Adipocyte (in vitro differentiated cells): ENCODE measurements at places on chromosomes 5 and 9.
A peak's percentile ranks its signal among the peaks of the same experiment; 100 is the strongest.

DNA sequence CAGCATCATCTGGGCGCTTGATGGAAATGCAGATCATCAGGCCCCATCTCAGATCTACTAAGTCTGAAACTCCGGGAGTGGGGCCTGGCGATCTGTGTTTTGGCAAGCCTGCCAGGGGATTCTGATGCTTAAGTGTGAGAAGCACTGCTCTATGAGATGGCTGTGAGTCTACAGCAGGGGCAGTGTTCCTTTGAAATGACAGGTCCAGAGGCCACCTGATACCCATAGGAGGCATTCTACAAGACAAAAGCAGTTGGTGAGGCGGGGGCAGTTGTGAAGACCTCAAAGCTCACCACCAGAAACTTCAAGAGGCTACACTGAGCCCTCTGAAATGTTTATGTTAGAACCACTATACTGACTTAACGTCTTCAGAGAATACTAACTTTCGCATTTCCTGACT lies 86.9 kb upstream of the SPATA31D4 start:
- DNase-seq = no peak

DNA sequence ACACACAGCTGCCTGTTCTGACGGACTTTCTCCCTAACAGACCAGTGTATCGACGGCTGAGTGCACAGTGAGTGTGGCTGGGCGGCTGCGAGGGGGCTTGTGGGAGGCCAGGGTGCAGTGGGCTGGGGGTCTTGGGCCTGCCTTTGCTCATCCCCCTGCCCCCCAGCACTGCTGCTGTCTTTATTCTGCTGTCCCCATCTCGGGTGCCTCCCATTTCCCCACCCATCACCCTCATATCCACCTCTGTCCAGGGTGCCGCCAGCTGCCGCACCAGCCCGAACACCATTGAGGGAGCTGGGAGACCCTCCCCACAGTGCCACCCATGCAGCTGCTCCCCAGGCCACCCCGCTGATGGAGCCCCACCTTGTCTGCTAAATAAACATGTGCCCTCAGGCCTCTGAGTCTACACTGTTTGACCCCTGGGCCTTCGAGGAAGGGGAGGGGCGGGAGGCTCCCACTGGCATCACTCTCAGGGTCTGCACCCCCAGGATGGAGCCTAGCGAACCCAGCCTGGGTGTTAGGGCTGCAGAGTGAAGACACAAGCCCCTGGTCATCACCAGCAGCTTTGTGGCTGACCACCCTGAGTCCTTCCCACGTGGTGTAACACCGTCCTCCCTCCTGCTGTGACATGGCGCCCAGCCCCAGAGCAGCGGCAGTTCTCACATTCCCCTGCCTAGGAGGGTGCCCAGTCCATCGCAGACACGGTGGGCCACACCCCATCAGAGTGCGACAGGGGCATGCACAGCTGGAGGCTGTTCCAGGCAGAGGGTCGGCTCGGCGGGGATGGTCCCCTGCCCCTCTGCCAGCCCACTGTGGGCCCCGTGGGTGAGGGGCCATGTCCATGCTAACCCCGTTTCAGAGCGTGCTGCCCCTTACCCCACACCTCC lies 4.0 kb downstream of the LCN2 start:
- DNase-seq = no peak

DNA sequence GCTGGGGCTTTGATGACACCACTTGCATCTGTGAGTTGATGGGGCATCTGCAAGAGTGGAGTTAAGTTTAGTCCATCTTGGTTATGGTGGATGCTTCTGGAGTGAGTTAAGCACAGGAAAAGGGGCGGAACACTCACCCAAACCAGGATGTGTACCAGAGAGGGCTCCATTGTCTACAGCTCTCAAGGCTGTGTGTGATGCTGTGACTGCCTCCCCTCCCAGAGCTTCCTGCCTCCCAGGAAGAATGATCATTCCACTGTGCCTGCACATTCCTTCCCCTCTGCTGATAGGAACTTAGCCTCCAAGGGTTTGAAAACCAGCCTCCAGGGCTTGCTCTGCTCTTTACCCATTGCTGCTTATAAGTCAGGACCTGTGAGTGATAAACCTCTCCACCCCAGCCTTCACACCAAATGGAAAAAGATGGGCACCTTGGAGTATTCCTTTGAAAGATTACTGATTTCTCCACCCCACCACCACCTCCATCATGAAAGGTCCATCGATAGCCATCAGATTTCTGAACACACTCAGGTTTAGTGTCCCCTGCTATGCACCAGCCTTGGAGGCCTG lies 160.1 kb upstream of the SPRY4 start:
- no peak for DNase-seq

DNA sequence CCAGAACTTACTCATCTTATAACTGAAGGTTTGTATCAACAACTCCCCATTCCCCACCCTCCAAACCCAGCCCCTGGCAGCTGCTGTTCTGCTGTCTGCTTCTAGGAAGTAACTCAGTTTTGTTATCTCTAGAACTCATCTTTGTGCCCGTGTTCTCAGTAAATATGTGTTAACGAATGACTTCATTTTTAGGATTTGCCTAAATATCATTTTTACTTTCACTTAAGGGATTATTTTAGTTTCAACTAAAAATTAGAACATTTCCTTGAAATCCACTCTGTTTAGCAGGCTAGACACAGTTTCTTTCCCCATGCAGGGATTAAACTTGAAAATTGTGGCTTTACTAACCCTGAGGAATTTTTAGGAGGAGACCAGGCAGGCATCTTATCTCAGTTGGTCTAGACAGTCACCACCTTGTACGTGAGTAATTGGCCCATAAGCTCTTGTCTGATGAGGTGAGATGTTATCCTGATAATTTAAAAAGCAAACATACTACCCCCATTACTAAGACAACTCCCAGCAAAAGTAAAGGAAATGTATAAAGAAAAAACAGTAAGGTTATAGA lies 68.2 kb upstream of the TNFAIP8 start:
- DNase-seq = peak; percentile 27

- no peak for DNase-seq
These were observed 76.2 kb upstream of the MYO10 start for GRCh38 chr5:17012289-17012688.

DNA sequence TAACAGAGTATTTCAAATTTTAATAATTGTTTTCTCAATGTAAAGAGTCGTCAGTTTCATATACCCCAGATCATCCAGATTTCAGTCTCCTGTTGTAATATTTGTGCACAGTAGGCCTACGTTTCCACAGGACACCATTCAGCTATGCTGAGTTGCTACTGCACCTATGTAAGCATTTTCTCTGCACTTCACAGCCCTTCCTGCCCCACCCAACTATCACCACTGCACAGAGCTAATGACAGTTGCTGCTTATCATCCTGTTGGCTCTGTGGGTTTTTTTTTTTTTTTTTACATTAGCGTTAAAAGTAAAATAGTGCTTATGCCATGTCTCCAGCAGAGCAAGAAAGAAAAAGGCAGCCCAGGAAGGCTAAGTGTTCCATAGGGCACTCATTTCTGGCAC lies 5.9 kb upstream of the PRKACG start:
- no peak for DNase-seq

GRCh38 chr5:109388407-109388806 lies 21.4 kb downstream of the PJA2 start:
- DNase-seq = peak; percentile 32

GRCh38 chr5:58245476-58245840 lies 214.4 kb downstream of the PLK2 start:
- DNase-seq = no peak

GRCh38 chr5:160083501-160083900 lies 35.7 kb downstream of the PWWP2A start:
- peak; percentile 35 for DNase-seq

DNA sequence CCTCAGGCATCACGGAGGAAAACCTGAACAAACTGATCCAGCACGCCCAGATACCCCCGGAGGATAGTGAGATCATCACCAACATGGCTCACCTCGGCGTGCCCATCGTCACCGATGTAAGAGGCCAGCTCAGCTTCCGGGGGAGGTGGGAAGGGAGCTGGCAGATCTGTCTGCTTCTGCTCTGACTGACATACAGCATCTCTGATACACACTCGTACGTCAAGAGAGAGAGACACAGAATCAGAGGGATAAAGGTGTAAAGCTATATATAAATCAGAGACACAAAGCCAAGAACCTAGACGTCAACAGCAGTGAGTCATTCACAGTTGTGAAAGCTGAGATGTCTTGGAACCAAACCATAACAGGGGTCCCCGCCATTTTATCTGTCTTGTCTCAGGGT lies 30.1 kb upstream of the CFAP157 start:
- DNase-seq = no peak

DNA sequence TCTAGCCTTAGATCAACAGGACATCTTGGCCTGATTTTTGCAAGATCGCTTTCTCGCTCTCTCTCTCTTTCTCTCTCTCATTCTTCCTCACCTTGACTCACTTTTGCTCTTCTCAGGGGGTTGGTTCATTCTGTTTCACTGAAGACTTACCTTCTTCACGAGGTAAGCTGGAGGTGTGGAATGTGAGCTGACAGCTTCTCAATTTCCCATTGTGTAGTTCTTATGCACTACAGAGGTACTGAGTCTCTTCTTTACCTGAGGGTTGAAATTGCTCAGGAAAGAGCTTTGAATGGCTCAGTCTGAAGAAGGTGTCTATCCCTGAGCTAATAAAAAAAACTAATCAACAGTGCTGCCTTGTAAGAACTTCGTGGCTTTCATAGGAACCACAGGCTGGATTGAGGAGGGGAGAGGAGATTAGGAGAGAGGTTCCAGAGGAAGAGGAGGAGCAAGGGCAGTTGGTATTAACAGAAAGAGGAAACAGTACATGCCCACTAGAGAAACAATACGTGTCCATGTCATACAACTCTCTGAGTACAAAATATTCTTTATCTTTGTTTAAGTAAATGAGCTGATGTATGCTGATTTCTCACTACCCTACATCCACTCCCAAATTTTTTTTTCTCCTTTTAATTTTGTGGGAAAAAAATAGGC lies 192.2 kb downstream of the TMEM167A start:
- no peak for DNase-seq

- no peak for DNase-seq
These were observed 462.6 kb downstream of the ENC1 start for GRCh38 chr5:74177961-74178360.

GRCh38 chr5:172413601-172414171 lies 40.6 kb downstream of the SH3PXD2B start:
- DNase-seq = no peak

GRCh38 chr9:137031904-137032640 lies at the start of gene FUT7:
FUT7 (minus strand) TSS chr9:137032088; CDS start chr9:137031991, 97 bp downstream.
- DNase-seq = no peak

DNA sequence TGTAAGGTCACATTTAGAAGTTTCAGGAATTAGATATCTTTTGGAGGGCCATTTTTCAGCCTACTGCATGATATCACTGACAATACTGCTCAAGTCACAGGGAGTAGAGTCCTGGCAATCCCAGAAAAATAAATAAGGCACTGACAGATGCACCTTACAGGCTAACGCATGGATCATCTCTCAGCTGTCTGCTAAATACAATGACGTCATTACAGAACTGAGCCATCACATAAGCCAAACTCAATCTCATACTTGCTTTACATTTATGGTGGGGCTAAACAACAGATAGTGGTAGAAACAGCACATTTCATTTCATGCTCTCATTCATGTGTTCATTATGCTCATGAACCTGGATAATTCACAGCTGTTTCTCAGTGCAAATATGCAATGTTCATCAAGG lies 243.7 kb downstream of the SEMA5A start:
- DNase-seq = no peak

- no peak for DNase-seq
These were observed 18.9 kb downstream of the CAMK2A start for GRCh38 chr5:150270541-150271295.

DNA sequence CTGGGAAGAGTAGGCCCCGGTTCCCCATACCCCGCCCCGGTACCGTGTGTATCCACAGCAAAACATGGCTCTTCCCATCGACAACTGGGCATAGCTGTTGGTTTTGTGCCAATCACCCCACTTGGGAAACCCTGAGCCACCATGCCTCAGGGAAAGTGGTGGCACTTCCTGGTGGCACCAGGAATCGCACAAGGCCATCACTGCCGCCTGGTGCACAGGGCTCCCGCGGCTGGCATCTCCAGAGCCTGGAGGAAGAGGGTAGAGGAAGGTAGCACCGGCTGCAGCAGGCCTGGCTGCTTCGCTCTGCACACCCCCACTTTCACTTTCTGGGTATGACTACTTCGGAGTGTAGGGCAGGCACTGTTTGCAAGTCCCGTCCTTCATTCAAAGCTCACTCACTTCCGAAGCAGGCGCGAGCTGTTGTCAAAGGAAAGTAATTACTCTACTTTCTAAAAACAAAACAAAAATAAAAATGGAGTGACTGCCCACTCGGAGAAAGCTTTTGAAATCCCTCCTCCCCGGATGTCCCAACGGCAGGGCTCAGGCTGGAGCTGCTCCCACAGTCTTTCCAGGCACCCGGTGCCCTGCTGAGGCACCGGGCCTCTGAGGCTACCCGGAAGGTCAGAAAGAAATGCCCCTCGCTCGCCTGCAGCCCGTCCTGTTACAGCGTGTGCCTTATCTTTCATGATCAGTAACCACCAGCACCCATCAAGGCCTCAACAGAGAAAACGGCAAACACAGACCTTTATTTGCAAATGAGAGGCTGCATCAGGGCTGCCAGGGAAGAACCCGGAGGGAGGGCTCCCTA lies 2.0 kb downstream of the BRD3 start:
- DNase-seq = peak; percentile 62

DNA sequence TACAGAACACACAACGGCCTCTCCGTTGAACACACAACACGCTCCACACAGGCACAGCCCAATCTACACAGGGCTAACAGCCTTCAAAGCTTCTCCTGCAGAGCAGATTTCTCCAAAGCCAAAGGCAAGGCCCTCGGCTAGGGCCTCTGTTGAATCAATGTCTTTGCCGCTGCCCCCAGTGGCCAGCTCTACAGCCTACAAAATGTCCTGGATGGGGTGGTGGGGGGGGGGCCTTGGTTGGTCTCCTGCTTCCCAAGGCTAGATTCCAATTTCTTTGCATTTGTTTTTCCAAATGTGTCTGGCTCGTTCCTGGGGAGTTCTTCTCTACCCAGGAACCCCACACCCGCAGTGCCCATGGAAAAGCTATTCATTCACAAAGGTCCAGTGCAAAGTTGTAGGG lies 167.2 kb downstream of the PAX5 start:
- no peak for DNase-seq

GRCh38 chr5:5404381-5404780 lies 18.1 kb upstream of the ICE1 start:
- DNase-seq = no peak

DNA sequence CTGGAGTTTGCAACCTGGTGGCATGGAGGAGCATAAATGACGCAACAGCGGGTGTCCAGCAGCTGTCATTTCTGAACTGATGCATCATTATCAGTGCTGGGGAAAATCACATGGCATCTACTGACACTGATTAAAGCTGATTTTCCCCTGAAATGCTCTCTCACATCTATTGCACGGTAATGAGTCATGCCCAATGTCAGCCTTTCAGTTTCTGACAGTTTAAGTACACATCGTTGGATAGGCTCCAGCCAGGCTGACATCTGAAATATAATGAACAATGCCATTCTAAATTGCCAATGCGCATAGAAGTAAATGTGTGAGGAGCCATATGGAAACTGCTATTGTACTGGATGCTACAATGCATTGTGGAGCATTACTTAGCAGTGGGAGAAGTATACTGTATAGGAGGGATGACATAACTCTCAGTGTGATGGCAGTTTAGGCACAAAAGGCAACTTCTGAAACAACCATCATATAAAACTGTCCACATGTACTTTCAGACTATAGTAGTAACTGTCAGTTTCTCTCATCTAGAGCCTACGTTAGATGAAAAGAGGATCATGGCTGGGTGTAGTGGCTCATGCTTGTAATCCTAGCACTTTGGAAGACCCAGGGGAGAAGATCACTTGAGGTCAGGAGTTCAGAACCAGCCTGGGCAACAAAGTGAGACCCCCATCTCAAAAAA lies 389.3 kb upstream of the DMAC1 start:
- no peak for DNase-seq
